Stimulated activated CD8-positive, alpha-beta memory T cell treated with anti-CD3 and anti-CD28 coated beads, Interleukin-4, amount 100 ng/mL, for 4 hours (primary cell): ENCODE measurements at places on chromosomes 11 and 22.

DNA sequence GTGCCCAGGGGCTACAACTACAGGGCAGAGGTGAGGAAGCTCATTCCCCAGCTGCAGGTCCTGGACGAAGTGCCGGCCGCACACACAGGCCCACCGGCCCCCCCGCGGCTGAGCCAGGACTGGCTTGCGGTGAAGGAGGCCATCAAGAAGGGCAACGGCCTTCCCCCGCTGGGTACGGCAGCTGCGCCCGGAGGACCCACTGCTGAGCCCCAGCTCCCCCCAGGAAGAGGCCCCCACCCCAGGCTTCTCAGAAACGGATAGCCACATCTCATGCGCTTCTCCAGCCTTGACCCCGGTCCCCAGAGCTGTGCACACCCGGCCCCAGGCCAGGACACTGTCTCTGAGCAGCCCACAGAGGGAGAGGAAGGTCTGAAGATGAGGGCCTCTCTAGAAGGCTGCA is 9.4 kb downstream of the LMNTD2 start:
- DNase-seq, result no peak

- DNase-seq, result no peak
These were observed 21.0 kb upstream of the ANO1 start for GRCh38 chr11:70057080-70057479.

- DNase-seq, result no peak
These were observed 19.8 kb downstream of the DLAT start for GRCh38 chr11:112044961-112045360.

GRCh38 chr11:116927163-116927974 is 89.9 kb upstream of the APOA1 start:
- DNase-seq, result peak; percentile 12

GRCh38 chr11:65884716-65885092 is 3.6 kb downstream of the FIBP start:
- DNase-seq, result peak; percentile 59

DNA sequence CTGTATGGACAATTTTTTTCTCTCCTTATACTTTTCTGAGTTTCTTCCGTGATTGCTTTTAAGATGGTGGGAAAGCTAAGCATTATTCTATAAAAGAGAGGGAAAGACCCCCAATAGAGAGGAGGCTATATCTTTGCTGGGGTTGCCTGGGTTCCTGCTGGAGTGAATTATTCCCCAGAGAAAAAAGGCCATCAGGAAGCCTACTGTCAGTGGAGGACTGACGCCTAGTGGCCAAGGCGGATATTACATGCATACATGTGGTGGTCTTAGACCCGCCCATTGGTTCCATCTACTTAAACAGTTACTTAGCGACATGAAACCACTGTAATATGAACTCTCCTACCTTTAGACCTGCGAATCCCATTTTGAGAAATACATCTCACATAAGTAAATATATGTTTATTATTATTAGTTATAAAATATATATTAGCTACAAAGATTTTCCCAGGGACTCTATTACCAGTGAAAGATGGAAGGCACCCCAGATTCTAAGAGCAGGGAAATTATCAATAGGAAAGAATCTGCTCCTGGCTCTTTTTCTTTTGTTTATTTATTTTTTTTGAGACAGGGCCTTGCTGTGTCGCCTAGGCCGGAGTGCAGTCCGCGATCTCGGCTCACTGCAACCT is 15.7 kb upstream of the PGA3 start:
- peak; percentile 60 for DNase-seq

GRCh38 chr11:116703421-116703820 is 69.4 kb downstream of the BUD13 start:
- no peak for DNase-seq

GRCh38 chr11:75225794-75226193 is 14.8 kb upstream of the TPBGL start:
- no peak for DNase-seq

GRCh38 chr11:42786981-42787380 is 524.8 kb upstream of the API5 start:
- DNase-seq, result no peak

- no peak for DNase-seq
These were observed 2.7 kb downstream of the SLC43A3 start for GRCh38 chr11:57424137-57424791.

GRCh38 chr11:70272009-70272408 is 1.5 kb downstream of the PPFIA1 start:
- no peak for DNase-seq

- DNase-seq, result no peak
These were observed 97.3 kb downstream of the STIM1 start for GRCh38 chr11:3952715-3953114.

DNA sequence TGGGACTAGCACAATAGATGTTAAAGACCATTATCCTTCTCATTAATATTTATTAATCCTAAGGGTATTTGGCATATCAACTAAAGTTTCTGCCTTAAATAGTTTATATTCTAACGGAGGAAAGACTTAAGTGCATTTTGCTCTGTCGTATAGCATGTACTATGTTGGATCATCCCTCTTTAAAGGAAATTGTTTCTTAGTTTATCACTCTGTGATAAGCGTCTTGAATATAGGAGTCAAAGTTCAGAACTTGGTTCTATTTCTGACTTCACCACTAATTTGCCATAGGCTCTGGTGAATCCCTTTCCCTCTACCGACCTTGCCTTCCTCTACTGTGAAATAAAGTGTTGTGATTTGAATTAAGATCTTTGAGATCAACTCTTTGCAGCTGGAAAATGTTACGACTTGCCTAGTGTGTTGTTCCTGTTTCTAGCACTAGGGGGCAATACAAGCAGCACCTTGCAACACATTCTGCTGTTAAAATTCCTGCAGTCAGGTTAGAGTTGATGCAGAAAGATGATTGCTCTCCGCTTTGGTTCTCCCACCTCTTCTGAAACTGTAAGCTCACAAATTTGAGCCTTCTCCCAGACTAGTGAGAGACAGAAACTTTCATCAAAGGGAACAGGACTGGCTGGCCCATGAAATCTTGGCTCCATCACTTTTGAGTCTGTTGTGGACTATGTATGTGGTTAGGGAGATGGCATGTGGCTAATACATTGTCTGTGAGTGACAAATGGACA is 27.8 kb upstream of the ZNRF3 start:
- peak; percentile 6 for DNase-seq

DNA sequence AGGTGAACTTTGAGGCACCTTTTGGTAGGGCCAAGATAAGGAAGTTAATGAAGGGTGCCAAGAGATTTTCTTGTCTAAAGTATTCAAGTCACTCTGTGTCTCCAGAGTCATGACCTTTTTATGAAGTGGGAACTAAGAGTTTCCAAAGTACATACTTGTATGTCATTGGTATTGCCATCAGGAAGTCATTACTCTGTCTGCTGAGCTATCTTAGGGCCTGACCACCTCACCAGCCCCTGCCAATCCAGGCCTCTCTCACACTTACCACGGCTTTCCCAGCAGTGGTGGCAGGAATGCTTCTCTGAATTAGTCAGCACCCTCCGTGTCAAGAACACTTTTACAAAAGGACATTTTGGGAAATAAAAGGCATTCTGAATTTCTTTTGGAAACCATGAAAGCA is 192.8 kb upstream of the MTNR1B start:
- no peak for DNase-seq

DNA sequence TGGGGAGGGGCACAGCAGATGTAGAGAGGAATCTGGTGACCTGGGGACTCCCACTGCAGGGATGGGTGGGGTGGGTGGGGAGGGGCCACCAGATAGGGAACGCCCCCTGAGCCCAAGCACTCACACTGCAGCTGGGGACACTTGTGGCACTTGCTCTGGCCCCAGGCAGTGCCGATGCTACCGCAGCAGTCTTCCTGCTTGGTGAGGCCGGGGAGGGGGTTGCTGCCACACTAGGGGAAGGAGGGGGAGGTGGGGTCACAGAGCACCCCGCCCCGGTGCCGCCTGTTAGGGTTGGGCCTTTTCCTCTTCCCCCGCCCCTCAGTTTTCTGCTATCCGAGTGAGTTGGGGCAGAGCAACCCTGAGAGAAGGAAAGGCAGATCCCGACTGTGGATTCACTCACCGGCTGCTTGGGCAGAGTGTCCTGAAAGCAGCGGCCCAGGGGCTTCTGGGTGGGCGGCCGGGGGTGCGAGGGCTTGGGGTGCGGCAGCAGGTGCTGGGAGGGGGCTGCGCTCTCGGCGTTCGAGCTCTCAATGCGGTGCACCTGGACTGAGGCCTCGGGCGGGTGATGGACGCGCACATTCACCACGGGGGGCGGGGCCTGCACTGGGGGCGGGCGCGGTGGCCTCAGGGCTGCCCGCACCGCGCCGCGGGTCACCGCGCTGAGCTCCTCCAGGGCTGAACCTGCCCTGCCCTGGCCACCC is 4.7 kb downstream of the LTBP3 start:
- no peak for DNase-seq

DNA sequence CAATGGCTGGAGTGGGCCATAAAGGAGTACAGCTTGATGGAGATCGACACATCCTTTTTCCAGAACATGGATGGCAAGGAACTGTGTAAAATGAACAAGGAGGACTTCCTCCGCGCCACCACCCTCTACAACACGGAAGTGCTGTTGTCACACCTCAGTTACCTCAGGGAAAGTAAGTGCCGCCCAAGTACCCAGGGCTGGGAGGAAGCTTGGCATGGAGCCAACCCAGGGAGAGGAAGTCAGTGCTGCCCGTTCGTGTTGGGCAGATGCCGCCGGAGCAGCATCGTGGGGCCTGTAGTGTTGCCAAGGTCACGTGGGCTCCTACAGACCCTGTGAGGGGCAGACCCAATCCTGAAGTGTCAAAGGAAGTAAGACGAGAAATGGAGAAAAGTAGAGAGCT is 78.9 kb downstream of the FLI1 start:
- peak; percentile 38 for DNase-seq

GRCh38 chr11:113106507-113106906 is 145.3 kb downstream of the NCAM1 start:
- DNase-seq, result no peak

GRCh38 chr22:42371099-42371498 is 61.1 kb downstream of the NFAM1 start:
- DNase-seq, result no peak

GRCh38 chr22:19734837-19735382 is 11.6 kb downstream of the GP1BB start:
- no peak for DNase-seq

DNA sequence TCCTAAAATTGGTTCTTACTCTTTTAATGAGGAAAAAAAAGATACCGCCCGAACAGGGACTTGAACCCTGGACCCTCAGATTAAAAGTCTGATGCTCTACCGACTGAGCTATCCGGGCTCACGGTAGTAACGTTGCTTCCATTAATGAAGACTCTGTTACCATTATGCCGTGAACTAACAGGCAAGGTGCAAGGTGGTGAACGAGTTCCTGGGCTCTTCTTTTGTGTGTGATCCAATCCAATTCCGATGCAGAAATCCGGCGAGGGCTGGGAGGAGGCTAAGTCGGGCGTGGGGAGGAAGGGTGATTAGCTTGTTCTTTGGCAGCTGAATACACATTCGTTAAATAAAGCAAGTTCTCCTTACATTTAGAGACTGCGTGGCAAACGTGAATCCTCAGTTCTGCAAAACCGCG is 49.0 kb downstream of the OR4D9 start:
- peak; percentile 29 for DNase-seq

DNA sequence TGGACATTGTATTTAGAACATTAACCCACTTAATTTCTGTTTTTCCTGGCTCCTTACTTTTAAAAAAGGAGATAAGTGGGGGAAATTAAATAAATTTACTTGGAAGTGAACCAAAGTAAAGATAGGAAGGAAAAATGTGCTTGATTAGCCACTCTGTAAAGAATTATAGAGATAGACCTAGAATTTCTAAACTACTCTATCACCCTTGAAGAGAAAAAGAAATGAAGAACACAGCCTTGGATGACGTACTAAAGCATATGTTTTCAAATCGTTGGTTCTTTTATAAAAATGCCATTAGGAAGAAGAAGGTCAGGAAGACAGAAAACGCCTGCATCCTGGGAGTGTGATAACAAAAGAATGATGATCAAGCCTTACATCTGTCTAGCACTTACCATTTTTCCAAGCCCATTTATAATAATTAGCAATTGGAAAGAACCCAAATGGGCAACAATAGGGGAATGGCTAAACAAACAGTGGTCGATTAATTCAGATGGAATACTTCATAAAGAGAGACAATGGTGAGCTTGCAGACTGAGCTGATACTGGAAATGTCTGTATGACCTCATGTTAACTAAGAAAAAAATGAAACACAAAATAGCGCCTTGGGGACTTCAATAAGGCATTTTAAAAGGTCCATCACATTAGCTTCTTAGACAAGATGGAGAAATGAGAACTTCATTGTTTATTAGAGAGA is 81.0 kb upstream of the LRRC55 start:
- no peak for DNase-seq

DNA sequence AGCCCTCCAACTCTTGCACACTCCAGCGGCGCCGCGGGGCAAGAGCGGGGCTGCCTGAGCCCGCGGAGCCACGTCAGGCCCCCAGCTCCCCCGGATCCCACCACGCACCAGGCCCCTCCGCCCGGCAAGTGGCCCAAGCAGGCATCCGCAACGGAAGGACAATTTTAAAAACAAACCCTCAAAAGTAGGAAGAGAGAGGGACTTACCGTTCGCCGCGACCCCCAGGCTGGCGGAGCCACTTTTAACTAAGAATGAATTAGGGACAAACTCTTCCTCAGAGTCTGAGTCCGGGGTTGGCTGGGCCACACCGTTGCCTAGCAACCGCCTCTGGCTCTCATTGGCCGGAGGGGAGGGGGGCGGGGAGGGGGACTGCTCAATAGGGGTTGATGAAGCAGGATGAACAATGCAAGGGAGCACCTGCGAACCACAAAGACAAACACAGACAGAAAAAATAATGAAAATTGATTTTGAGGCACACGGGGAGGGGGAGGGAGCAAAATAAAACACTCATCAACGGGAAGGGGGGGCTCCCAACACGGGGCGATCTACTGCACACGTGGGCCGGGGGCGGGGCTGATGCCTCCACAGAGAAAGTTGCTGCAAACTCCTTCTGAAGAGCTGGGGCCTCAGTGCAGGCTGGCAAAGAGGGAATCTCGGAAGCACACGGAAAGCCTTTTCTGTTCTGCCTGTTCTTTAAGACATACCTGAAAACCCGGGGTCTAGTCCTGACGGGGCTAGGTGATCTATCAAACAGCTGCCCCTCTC is 387.5 kb upstream of the NARS2 start:
- no peak for DNase-seq

DNA sequence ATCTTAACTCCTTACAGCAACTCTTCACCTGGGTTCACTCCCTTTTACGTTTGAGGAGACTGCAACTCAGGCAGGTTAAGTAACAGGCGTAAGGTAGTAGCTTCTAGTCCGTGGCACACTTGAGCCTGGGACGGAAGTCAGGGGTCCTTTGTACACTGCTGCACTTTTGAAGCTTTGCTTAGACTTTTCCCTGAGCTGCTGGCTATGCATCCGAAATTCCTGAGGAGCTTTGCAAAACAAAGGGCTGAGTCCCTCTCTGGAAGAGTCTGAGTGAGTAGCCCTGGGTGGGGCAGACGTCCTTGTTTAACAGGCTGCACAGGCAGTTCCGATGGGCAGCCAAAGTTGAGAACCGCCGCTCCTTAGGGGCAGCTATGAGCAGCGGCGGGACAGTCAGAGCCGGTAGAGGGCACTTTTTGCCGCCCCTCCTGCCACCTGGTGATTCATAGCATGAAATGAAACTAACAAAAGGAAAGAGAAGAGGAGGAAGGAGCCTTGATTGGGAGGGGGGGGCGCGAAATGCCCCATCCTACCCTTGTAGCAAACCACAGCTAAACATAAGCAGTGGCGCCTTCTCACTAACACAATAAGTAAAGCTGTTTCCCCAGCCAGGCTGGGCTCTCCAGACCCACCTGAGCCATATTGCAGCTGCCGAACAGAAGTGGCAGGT is 1.4 kb downstream of the TMEM109 start:
- peak; percentile 45 for DNase-seq

GRCh38 chr22:39311592-39312400 is 7.6 kb downstream of the RPL3 start:
- no peak for DNase-seq

GRCh38 chr22:22235558-22235957 is 9.0 kb upstream of the VPREB1 start:
- peak; percentile 38 for DNase-seq
